ENCODE measurements at places on chromosomes 6 and 20. TPM values are rescaled to one million over a fixed set of nuclear protein-coding genes. Genes with fewer than 3 reads are reported as not detected.

GPX5 gene
- total RNA-seq: not detected

SMLR1 gene
- total RNA-seq: not detected

TP53TG5 gene
- not detected for total RNA-seq

ATP9A gene
- total RNA-seq: 6.4 TPM

SMOC2 gene
- total RNA-seq: not detected

WFDC10B gene
- not detected for total RNA-seq

CASS4 gene
- 2.4 TPM for total RNA-seq

CLPSL2 gene
- total RNA-seq: not detected

HUS1B gene
- 0.17 TPM for total RNA-seq

OR14J1 gene
- not detected for total RNA-seq

WFDC5 gene
- total RNA-seq: not detected

TNNC2 gene
- total RNA-seq: 0.84 TPM

PROCR gene
- total RNA-seq: 32.9 TPM

IP6K3 gene
- 7.9 TPM for total RNA-seq

MAS1 gene
- not detected for total RNA-seq

All from bronchus fibroblast of lung (primary cell).